ENCODE measurements at places on chromosomes 4 and X.

GRCh38 chr4:88537709-88538108 is 14.1 kb upstream of the PYURF start:
- DNase-seq, result no peak

GRCh38 chr4:1589098-1589497 is 95.0 kb downstream of the FAM53A start:
- no peak for DNase-seq

DNA sequence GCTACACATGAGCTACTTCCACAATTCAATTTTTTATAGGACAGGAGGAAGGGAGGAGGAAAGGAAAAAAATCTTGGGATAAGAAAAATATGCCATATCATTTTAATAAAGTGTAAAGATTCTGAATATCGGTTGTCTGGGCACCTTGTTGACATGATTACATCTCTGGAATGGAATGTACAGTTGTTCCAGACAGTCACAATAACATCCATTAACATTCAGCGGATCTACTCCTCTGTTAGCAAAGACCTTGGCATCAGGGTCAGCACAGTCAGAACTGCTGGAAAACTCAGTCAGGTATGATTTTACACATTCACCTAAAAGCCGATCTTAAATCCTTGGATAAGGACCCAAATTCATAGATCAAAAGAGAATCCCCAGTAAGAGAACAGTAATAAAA is 85.4 kb upstream of the ARMCX2 start:
- DNase-seq, result no peak

- DNase-seq, result no peak
Measured at GRCh38 chrX:39826813-39827543, 270.8 kb downstream of the BCOR start.

GRCh38 chr4:26171941-26172340 is 148.9 kb upstream of the RBPJ start:
- DNase-seq, result no peak

DNA sequence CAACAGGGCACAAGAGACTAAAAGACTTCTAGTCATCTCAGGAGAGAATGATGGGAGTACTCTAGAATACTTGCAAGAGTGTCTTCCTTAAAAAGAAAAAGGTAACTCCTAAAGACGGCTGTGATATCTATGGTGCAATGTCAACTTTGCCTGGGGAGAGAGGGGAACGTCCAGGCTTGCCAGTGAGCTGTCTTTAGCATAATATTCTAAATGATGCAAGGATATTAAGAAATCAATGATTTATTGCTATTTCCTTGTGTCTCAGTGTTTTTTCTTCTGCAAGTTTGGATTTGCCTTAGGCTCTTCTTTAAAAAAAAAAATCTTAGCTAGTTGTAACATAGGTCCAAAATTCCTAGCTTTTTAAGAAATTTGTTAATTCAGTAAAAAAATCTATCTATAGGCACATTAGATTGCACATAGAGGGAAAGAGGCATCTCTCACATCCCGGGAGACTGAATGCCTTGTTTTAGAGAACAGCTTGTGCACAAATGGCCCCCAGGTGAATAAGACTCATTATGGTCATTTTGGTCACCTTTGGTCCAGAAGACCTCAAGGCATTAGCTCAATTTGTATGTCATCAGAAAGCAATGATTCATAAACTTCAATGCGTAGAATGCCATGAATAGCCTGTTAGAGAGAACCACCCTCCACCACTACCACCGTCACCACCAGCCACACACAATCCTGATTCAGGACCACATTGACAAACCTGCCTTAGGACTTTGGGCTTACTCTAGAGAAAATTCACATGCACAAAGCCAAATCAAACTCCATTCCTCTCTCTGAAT is 104.1 kb downstream of the PALLD start:
- no peak for DNase-seq

DNA sequence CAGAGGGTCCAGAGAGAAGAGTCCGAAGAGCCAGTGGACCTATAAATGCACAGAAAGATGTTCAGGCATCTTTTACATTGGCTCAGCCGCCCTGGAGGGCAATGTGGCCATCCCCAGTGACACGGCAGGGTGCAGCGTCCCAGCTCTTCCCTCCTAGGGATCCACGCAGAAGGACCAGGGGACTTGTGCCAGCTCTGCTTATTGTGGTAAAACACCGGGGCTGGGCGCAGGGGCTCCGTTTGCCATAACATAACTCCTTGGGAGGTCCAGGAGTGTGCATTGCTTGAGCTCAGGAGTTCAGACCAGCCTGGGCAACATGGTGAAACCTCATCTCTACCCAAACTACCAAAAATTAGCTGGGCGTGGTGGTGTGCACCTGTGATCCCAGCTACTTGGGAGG is 70.2 kb downstream of the CPZ start:
- no peak for DNase-seq

- DNase-seq, result no peak
Measured at GRCh38 chrX:43885617-43886016, 3.4 kb upstream of the MAOB start.

DNA sequence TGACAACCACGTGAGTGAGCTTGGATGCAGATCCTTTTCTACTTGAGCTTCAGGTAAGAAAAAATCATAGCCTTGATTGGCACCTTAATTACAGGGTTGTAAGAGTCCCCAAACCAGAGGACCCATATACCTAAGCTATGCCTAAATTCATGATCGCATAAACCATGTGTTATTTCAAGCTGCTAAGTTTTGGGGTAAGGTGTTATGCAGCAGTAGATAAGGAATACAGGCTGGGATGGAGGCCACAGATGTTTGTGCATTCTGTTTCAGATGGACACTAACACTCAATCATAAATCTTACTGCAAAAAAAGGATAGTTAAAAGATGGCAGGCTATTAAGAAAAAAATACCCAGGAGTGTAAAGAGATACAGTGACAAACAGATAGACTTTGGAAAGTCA is 112.3 kb downstream of the ASB9 start:
- no peak for DNase-seq

DNA sequence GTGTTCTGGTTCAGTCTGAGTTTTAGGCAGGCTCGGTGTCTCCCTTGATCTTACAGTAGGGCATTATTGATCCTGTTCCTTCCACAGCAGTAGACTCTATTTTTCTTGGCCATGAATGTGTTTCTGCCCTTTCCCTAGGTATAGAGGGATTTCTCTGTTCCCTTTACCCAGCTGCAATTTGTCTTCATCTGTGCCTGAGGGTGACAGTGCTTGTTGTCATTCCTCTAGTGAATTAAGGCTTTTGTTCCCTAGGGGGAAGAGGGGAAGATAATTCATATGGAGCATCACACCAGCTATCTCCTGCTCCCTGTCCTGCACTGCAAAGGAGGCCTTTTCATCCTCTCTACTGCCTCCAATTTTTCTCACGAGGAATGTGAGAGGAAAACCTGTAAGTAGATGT is 39.7 kb upstream of the CXorf51A start:
- DNase-seq, result no peak

GRCh38 chrX:70386235-70386634 is 36.9 kb upstream of the GDPD2 start:
- no peak for DNase-seq

GRCh38 chr4:120536884-120537283 is 385.6 kb downstream of the PRDM5 start:
- no peak for DNase-seq
